Lung (tissue), 17 donors: ENCODE measurements at places on chromosomes 1 and 21. TPM values are rescaled to one million over a fixed set of nuclear protein-coding genes. Genes with fewer than 3 reads are reported as not detected.

TPTE gene
- polyA plus RNA-seq, result not detected

DNA sequence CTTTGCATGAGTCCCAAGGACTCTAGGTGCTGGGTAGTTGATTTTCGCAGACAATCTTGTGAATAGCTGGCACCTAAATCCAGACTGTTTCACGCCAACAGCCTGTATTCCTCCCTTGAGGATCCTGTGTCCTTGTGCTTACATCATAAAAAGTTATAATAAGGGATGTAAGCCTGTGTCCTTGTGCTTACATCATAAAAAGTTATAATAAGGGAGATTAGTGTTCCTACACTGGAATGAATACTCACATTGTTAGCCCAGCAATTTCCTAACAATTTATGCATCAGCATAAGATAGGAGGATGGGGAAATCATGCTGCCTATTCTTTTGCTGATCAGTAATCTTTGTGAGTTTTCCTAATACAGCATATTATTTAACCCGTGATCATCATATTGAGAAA lies 4.0 kb upstream of the HSD3B2 start:
- no peaks in the 10 kb centered on the region for H3K36me3 ChIP-seq
- H3K27me3 ChIP-seq, result no peaks in the 10 kb centered on the region
- no peaks in the 10 kb centered on the region for H3K4me1 ChIP-seq
- no peak for DNase-seq

DNA sequence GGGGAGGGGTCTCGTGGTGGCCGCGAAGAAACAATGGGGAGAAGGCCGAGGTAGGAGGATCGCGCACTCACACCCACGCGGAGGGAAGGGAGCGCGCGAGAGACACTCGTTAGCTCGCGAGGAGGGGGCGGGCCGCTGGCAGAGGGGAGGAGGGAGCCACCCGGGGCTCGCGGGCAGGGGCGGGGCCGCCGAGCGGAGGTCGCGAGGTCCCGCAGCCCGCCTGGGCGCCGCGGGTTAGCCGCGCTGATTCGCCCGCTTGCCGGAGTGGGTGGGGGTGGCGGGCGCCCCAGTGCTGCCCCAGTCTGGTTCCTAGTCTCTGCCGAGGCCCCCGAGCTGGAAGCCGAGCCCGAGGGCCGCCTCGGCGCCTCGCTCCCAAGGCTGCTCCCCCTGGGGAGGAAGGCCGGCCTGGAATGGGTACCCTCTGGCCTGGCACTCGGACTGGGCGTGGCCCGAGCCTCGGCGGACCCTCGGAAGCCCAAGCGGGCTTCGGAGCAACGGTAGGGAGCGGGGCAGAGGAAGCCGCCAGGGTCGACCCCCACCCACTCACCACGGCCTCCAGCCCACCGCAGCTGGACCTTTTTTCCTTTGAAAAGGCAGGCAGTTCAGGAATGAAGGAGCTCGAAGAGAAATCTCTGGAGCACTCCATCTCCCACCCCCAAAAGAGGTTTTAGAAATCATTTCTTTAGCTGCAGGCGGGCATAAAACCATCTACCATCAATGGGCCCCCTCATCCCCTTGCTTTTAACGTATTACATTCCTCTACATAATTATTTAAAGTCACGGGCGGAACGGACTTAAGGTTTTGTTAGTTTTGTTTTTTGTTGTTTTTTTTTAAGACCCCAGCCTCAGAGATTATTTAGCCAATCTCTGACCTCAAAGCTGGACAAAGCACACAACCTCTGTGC lies 722 bp upstream of the TUT4 start:
- H3K36me3 ChIP-seq, result no peaks in the 10 kb centered on the region
- peak overlapping the region; percentile 91 for H3K27ac ChIP-seq
- peak overlapping the region; percentile 69 for H3K4me3 ChIP-seq
- H3K27me3 ChIP-seq, result no peaks in the 10 kb centered on the region

LPAR3 gene
- 0.98 TPM for polyA plus RNA-seq

DNA sequence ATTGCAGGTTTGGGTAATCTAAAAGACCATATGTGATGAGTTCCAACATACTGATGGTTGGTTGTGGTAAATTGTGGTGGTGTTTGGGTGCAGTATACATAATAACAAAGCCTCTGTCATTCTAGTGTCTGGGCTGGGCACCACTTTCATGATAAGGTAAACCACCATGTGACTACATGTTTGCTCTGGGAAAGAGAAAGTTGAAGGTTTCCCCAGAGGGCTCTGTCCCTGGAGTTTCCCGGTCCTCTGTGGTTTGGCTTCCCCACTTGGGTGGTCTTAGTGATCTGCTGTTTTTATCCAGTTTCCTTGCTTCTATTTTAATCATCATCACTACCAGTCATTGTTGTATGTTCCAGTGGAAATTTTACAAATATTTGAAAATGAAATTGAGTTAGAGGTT lies 55.9 kb upstream of the TSPAN2 start:
- H3K4me1 ChIP-seq, result no peaks in the 10 kb centered on the region
- H3K36me3 ChIP-seq, result no peaks in the 10 kb centered on the region
- H3K27me3 ChIP-seq, result no peaks in the 10 kb centered on the region
- DNase-seq, result no peak
- no peak overlapping the region for H3K4me3 ChIP-seq

- H3K4me3 ChIP-seq, result no peak overlapping the region
- no peaks in the 10 kb centered on the region for H3K27me3 ChIP-seq
- H3K27ac ChIP-seq, result no peak overlapping the region
- H3K36me3 ChIP-seq, result no peaks in the 10 kb centered on the region
- no peaks in the 10 kb centered on the region for H3K4me1 ChIP-seq
- no peak for DNase-seq
Measured at GRCh38 chr1:50878434-50878833, 81.6 kb downstream of the FAF1 start.

MKNK1 gene
- polyA plus RNA-seq, result 74.2 TPM

DNA sequence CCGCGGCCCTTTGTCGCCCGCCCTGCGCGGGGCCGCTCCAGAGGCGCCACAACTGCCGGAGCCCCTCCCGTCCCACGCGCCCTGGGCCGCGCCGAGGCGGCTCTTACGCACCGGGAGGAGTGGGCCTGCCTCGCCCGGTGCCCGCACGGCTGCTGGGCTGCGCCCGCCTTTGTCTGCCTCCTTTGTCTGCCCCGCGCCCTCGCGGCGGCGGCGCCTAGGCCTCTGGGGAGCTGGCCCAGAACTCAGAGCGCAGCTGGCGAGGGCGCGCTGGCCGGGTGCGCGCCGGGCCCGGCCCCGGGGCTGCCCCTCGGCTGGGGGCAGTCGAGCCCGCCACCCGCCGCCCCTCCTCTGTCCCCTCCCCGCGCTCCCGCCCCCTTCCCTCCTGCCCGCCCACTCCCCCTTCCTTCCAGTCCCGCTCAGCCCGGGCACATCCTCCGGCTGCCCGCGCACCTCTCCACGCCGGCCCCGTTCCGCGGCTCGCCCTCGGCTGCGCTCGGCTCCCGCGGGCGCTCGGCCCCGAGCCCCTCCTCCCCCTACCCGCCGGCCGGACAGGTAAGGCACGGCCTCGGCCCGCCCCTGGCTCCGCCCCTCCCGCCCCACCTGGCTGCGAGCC lies at the start of gene DRAXIN:
Gene DRAXIN (plus strand): TSS at position 409 of the 613 bp plus-strand sequence. CDS start 14,549 bp downstream, outside the sequence.
- peak; percentile 80 for DNase-seq
- no peak within 1 kb of the TSS for H3K27ac ChIP-seq
- no peaks in the 10 kb centered on the region for H3K36me3 ChIP-seq
- H3K27me3 ChIP-seq, result peaks cover 19% of the 10 kb centered on the region
- peaks cover 6% of the 10 kb centered on the region for H3K4me1 ChIP-seq

DNA sequence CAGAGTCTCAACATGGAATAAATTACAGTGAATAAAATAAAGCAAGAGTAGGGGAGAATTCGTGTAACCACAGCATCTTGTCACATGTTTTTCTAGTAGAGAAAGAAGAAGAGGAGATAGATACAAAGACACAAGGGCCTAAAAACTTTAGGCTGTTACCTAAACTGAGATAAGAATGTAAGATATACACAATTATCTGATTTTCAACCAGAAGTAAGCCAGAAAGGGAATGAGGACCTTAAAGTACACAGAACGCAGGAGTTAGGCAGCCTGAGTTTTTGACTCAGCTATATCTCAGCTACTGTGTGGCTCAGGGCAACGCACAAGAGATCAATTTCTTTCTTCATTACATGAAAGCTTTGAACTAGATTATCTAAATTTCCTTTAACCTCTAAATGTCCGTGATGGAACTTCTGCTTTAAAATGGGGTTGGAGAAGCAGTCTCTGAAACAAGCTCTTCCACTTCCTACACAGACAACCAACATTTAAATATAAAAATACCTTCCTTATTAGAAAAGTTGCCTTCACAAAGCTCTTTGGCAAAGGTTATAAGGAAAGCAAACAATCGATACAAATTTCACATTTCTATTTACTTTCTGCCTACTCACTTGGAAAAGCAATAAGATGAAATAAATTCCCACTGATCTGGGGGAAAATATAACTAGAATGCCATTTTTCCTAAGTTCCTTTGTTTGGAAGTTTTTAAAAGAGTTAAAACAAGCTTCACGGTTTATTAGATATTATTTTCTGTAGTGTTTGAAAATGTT lies 5.2 kb upstream of the RGS13 start:
- no peak overlapping the region for H3K4me3 ChIP-seq
- H3K36me3 ChIP-seq, result no peaks in the 10 kb centered on the region
- DNase-seq, result no peak
- H3K4me1 ChIP-seq, result peaks cover 85% of the 10 kb centered on the region
- H3K27me3 ChIP-seq, result no peaks in the 10 kb centered on the region
- no peak overlapping the region for H3K27ac ChIP-seq

ALPL gene
- polyA plus RNA-seq, result 220 TPM
